Activated CD4-positive, alpha-beta T cell treated with anti-CD3 and anti-CD28 coated beads, Interleukin-2, amount 10 ng/mL, durations not matched to agents 7 days and 5 days (primary cell): ENCODE measurements at places on chromosomes 7 and 10.

- no peak for DNase-seq
These were observed 46.7 kb downstream of the TMEM270 start for GRCh38 chr7:73907554-73908122.

- DNase-seq: no peak
These were observed 1173.3 kb downstream of the GATA3 start for GRCh38 chr10:9227679-9228365.

GRCh38 chr7:90717296-90718060 lies 121.4 kb downstream of the CDK14 start:
- no peak for DNase-seq

DNA sequence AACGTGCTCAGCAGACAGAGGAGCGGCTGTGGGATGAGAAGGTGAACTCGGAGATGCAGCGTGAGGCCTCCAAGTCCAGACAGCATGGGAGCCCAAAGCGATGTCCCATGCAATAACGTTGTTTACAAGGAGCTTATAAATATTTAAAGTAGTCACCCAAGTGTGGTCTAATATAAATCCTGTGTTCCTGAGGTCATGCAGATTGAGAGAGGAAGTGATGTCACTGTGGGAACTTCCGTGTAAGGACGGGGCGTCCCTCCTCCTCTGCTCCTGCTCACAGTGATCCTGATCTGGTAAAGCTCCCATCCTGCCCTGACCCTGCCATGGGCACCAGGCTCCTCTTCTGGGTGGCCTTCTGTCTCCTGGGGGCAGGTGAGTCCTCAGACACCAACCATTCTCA lies 94.7 kb upstream of the PRSS58 start:
- DNase-seq: no peak

DNA sequence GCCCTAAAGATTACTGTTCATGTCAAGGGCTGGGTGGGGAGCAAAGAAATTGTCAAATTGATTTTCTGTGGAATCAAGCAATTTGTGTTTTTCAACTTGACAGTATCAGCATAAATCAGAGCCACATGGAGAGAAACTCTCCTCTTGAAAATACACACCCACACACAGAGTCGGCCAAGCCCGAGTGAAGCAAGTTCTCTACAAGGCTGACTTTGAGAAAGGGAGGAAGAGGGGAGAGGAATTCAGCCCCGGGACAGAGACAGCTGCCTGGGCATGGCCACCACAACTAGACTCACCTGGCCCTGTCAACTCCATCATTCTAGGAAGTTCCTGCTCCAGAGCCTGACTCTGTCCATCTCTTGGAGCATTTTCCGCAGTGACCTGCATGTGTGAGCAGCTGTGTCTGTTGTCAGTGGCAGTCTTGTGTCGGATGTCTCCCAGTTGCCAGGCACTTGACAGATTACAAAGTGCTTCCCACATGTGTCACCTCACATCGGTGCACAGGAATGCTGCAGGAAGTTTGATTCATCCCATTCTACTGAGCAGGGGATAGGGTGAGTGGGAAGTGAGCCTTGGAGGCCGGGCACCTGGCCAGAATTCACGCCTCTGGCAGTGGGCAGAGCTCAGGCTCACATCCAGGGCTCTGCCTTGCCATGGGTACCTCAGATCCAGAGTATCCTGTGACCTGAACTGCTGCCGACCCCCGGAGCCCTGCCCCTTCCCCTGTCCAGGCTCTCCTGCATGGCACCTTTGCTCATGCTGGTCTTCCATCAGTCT lies 37.9 kb downstream of the ADAM12 start:
- no peak for DNase-seq

DNA sequence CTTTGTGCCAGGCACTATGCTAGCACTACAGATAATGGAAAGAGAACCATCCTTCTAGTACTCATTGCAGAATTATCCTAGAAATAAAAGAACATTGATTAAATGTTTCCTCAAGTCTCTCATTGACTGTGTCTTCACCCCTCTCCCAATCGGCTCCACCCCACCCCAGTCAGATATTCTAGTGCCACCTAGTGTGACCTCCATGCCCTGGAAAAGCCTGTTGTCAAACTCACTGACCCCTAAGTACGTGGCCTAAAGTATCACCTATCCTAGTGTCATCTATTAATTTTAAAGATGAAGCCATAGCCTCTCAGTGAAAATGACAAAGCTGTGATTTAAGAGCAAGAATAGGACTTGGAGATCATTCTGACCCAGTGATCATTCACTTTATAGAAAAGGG lies 26.3 kb downstream of the LGI1 start:
- DNase-seq: no peak

GRCh38 chr7:122692769-122693309 lies 6.1 kb downstream of the RNF133 start:
- no peak for DNase-seq

DNA sequence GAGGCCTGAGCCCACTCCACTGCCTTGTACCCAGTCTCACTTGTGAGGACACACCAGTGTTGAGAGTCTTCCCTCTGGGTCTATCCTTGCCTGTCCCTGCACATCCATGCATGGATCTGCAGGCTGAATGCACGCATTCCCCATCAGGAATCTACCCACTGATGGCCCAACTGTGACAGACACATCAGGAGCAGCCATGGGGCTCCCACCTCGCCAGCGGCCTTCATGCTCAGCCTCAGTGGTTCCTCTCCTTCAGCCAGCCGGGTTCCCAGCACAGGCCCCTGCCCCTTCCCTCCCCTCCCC lies 21.3 kb downstream of the ANTXRL start:
- no peak for DNase-seq

DNA sequence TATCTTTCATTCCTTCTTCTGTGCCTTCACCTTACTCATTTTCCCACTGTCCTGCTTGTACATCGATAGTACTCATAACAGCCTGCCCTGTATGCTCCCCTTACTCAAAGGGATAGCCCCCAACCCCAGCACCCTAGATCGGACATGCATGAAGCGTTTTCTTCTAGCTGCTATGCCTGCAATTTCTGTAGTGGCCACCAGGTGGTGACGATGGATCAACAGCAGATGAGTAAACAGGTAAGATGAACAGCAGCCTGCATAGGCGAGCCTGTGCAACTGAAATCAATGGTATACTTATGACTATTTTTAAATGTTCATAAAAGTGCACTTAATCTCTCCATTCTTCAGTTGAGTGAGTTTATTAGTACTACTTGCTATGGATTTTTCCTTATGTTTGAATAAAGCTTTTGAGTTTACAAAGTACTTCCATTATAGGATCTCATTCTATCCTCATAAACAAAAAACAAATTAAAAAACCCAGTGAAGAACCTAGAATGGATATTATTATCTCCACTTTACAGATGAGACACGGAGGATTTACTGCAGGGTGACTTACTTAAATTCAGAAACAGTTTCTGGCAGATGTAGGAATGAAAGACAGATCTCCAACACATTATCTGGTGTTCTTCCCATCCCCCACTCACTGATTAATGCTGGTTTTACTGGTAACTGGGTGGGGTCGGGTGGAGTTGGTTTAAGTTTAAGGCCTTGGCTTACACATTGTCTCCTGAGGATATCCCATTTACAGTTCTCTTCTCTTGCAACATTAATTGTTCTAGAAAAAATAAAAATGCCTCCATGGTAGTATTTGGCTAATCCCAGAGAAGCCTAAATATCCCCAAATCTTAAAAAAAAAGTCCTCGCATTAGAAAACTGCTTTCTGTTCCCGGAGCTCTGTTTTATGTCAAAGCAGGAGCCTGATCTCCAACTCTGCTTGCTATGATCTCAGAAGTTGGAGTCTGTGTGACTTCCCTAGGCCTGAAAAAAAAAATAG lies 222.1 kb downstream of the GLI3 start:
- peak; percentile 40 for DNase-seq

DNA sequence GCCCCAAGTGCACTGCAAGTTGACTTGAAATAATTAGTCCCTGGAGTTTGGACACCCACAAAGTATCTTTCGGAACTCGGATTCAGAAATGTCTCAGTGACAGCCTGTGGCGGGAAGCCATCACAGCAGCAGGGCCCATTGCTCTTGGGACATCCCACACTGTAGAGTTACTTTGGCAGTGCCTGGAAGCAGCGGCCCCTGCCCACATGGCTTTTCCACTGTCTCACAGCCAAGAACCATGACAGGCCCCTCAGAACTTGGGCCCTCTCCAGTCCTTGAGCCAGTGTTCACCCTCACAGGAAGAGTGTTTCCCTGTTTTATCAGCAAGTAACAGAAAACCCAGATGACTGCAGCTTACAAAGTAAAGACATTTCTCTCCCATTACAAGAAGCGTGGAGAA lies 477.0 kb upstream of the GALNT17 start:
- no peak for DNase-seq

DNA sequence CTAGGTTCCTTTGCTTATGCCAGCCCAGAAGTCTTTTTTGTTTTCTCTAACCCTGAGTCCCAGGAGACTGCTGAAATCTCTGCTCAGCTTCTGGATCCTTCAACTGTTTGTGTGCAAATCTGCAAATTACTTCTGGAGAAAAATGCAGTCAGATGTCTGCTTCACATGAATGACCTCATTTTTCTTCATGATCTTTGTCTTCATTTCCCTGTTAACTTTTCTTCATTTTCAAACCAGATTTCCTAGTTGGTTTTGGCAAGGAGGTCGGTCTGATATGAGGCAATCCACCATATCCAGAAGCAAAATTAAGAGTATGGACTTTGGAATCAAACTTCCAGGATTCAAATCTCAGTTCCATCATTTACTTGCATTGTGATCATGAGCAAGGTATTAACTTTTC lies 66.8 kb downstream of the ZNF503 start:
- no peak for DNase-seq

DNA sequence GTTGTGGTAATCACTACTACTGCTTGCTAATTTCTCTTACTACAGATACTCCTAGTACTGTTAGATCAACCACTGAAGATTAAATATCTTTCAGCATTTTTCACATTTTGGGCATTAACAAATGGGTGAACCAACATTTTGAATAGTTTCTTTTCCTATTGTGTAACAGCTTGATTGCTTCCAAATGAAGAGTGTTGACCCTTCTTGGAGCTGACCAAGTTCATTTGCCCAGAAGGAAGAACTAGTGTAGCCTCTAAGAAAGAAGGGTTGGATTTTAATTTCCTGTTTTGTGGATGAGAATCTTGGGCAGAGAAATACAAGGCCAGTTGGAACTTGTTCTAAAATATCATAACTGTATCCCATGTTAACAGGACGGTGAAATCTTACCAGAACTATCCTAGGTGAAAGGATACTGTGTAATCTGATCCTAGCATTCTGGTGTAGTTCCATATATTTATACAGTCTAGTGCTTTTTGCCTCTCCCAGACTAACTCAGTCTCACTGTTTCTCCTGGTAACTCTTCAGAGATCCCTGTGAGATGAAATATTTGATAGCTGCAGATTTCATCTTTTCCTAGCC lies 37.3 kb downstream of the SND1 start:
- no peak for DNase-seq

DNA sequence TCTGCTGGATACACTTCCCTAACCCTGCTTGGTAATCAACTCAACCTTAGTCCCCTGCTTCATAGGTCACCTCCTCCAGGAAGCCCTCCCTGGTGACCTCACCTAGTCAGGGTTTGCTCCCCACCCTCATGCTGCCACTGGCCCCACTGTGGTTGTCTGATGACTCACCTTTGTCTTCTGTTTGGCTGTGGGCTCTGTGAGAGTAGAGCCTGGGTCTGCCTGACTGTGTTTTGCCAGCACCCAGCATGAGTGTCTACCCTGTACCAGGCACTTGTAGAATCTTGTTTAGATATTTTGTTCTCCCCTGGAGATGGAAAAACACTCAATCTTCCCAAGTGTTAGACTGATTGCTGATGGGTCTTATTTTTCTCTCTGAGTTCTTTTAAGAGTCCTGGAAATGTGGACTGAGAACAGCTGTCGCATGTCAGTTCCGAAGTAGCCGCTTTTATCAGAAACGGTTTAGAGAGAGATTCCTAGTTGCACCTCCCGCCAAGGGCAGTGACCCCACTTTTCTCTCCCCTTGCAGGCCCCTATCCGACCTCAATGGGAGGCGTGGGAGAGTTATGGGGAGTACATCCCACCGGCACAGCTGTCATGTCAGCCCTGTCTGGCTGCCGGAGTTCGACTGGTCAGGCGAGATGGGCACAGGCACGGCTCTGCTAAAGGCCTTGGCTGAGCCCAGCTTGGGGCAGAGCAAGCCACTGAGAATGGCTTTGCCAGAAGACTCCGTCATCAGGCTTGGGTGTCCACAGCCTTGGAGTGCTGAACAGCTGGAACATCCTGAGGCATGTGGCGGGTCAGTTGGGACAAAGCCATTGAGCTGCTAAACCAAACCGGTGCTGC lies 134.3 kb downstream of the GRK5 start:
- peak; percentile 29 for DNase-seq
